Stimulated activated CD8-positive, alpha-beta memory T cell treated with anti-CD3 and anti-CD28 coated beads, Interleukin-15, amount 100 ng/mL, for 4 hours (primary cell): ENCODE measurements at places on chromosomes 5 and 9.

DNA sequence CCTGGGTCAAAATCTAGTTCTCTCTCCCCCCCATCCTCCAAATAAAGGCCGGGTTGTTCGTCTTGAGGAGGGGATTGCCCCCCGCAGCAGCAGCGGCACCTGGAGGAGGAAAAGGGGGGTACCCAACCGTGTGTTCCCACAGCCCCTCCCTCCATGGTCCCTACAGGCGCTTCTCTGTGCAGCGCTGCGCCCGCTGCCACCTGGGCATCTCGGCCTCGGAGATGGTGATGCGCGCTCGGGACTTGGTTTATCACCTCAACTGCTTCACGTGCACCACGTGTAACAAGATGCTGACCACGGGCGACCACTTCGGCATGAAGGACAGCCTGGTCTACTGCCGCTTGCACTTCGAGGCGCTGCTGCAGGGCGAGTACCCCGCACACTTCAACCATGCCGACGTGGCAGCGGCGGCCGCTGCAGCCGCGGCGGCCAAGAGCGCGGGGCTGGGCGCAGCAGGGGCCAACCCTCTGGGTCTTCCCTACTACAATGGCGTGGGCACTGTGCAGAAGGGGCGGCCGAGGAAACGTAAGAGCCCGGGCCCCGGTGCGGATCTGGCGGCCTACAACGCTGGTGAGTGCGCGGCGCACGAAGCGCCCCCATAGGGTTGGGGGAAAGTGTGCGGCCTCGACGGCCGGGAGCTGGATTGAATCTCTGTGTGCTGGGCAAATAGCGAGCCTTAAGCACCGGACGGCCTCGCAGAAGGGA lies 3.5 kb downstream of the LHX2 start:
- DNase-seq = no peak

GRCh38 chr9:78292716-78293497 lies 4.0 kb upstream of the PSAT1 start:
- DNase-seq = no peak

DNA sequence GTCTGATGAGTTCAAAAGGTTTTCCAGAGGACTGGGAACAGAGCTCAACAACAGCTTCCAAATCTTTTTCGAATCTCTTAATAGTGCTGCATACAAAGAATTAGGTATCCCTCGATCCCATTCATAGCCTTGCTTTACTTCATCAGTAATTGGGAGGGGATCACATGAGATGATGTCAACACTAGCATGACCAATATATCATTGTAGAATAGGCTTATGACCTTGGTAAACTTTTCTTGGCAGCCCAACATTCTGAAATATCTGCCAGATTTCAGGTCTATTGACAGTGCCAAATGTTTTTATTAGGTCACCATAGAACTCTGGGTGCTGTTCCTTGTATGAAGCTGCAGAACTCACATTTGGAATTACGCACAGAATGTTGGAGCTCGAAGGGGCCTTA lies 228.9 kb downstream of the FGF10 start:
- DNase-seq = no peak

GRCh38 chr9:16915126-16915831 lies 44.8 kb upstream of the BNC2 start:
- DNase-seq = no peak

DNA sequence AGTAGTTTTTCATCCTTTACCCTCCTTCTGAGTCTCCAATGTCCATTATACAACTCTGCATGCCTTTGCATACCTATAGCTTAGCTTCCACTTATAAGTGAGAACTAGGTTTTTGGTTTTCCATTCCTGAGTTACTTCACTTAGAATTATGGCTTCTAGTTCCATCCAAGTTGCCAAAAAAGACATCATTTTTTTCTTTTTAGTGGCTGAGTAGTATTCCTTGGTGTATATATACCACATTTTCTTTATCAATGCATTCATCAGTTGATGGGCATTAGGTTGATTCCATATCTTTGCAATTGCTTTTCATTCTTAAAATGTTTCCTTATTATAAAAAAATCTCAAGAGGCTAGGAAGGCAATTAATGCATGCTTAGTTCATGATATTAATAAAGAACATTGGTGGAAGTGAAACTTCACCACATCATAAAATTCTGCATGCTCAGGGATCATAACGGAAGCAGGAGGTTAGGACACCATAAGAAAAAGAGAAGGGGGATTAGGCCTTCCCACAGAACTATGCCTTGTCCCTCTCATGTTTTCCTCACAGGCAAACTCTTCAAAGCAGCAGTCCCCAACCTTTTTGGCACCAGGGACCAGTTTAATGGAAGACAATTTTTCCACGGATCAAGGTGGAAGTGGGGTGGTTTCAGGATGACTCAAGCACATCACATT lies 105.2 kb downstream of the FRMD3 start:
- no peak for DNase-seq

DNA sequence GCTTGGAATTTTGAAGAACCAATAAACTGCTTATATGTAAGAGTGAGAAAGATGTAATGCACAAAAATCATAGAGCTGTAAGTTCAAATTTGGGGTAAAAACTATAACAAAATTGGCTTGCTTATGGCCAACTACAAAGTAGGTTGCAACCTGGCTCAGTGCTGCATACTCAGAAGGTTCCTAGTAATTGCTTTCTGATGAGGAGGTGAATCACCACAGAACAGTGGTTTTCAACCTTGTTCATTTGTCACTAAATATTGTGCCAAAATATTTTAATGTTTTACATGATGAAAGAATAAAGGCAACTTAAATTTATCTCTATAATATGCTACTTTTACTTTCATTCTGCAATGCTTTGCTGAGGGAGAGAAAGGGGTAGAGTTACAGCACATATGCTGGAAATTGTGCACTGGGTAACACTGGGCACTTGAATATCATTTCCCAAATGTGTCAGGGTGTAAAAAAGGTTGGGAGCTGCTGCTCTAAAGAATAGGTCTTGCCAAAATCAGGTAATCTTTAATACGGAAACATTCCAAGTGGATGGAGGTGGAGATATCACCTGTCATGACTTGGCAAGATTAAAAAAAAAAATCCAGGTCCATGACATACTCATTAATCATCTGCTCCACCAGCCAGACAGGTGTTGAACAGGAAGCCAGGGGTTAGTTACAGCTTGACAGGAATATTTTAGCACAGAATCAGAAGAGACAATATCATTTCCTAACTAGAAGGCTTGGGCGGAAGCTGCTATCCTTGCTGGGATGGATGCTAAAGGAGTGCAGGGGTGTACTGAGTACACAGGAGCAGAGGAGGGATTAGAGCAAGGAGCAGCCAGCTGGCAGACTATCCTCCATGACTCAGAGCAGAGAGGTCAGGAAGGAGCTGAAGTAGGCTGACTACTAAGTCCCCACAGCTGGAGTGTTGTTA lies 34.6 kb upstream of the CCL21 start:
- DNase-seq = no peak

DNA sequence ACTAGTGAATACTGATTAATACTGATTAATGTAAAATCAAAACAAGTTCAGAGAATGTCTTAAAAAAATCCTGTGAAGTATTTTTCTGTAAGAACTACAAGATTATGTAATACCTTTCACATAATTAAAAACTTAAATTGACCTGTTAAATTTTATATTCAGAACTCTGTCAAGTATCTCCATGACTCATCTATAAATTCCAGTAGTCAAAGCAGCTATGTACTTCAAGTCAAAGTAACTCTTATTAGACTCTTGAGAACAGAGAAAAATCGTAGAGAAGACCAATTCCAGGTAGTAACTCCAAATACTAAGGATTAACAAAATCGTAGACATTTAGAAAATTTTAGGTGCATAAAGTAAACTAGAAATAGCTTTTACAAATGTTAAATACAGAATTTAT lies 77.1 kb downstream of the HOMER1 start:
- DNase-seq = no peak

DNA sequence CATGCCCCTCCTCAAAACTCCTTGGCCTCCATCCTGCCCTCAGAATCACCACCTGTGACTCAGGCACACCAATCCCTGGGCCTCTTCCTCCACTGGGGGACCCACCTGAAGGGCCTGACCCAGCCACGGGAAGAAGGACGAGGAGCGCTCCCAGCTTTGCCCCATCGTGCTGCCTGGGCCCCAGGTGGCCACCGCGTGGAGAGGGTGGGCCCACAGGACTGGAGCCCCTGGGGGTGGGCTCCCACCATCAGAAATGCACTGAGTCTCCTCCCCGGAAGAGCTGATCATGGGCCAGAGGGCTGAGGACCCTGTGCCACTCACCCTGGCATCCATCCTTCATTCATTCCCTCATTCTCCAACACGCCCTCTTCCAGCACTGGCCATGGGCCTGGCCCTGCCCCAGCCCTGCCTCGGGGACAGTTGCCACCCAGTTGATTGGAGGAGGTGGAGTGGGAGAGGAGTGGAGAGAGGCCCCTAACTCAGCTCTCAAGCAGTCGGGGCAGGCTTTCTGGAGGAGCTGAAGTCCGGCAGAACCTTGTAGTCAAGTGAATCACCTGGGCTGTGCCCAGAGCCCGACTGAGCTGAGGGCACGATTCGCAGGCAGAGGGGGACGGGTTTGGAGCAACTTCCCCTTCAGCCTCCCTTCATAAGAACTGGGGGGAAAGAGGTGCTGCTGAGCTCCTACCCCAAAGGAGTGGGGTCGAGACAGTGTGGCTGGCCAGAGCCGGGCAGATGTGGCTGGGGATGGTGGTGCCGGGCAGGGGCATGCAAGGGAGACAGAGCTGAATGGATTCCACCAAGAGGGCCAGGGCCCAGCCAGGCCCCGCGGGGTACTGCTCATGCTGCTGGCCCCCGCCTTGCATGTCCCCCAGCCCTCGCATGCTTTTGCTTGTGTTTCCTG lies 29.6 kb downstream of the DNM1 start:
- DNase-seq = no peak

DNA sequence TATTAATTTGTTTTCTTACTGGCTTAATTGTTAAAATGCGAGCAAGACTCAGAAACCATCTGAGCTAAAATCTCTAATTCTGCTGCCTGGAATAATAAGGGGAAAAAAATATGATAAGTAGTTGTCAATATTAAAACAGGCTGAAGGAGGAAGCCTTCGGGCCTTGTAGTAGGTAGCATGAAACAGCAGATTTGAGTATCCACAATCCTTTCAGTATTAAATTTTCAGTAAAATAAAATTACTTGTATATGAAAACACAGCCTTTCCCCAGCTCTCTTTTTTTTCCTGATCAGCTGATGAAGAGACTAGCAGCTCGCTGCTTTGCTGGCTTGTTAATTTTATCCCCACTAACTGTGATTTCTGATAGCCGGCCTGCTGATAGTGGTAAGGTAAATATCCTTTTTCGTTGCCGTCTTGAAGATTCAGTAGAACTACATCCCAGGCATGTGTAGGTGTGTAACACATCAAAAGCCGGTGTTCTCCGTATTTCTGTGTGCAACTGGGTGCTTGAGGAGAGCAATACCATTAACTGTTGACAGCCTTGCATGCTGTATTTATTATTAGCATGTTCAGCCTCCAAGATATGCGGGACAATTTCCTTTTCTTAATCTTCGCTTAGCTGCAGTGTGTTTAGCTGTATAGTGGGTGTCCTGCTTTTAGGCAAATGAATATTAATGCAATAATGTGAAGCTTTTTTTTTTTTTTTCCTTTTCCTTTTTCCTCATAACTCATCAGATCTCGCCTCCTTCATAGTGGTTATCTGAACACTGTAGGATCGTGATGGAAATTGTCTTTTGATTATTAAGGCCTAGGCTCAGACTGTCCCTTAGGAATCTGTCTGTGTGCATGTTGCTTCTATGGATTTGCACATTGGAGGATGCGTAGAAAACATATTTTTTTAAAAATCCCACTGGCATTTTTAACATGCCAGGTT lies 144.6 kb downstream of the SMARCA2 start:
- no peak for DNase-seq

- DNase-seq = no peak
Measured at GRCh38 chr5:121088341-121088740, 624.2 kb downstream of the PRR16 start.

DNA sequence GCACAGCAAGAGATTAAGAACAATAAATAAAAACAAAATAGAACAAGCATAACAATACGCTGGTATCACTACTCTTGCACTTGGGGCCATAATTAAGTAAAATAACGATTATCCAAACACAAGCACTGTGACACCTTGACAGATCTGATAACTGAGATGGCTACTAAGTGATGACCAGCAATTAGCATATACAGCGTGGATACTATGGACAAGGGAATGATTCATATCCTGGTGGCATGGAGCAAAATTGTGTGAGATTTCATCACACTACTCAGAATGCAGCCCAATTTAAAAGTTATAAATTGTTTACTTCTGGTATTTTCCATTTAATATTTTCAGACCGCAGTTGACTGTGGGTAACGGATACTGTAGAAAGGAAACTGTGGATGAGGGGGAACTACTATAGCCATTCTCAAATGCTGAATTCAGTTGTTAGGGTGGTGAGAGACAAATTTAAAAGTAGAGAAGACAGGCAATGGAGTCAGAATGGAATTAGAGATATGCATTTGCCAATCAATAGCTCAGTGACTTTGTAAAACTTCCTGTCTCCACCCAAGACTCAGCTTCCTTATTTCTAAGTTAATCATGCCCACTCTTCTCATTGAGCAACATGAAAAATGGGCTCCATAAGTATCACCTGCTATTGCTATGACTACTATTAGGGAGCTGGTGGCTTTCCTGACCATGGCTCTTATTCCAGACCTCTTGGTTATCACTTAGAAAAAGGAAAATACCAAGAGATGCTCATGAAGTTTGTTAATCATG lies 300.8 kb downstream of the TRIM32 start:
- DNase-seq = no peak

- no peak for DNase-seq
Measured at GRCh38 chr5:74477761-74478160, 162.8 kb downstream of the ENC1 start.

DNA sequence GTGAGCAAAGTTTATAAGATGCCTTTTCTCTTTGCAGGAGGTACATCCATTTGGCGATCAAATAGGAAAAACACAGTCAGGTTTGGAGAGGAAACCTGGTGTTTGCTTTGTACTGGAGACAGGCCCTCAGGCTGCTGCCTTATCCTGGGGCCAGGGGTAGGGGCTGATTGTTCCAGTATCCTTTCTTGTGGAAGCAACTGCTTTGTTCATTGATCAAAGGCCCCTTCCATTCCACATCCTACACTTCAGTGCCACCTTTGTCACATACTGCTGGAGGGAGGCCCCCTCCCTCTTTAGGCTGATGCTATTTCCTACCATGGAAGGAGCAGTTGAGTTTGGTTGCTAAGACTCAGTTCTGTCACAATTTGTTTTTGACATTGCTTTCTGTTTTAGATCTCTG lies 778.1 kb downstream of the TLR4 start:
- DNase-seq = no peak

- no peak for DNase-seq
Measured at GRCh38 chr9:88583901-88584596, 49.1 kb downstream of the NXNL2 start.

DNA sequence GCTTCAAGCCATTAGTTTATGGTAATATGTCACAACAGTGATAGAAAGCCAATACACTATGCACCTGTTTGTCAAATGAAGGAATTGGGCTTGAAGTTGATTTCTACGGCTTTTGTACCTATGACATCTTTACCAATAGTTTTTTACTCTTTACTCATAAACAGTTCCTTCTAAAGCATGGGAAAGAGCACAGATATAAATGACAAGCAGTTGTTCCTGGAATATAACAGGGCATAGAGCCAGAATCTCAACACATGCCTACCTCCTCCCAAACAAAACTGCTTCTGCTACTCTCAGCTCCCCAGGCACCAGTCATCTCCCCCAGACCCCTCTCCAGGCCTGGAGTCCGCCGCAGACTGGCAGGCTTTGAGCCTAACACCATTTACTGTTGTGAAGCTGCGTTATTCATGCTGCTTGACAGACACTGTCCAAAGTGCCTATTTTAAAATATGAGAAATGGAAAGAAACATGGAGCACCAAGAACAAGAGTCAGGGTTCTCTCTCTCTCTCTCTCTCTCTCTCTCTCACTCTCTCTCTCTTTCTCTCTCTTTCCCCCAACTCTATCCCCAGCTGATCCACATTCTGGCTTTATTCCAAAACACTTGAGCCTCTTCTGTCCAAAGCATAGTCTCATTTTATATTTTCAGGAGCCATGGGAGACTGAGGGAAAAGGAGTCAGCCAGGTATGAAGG lies 111.6 kb downstream of the ADRB2 start:
- no peak for DNase-seq
